Glutamatergic neuron (in vitro differentiated cells): ENCODE measurements at places on chromosomes 11 and 22. TPM values are rescaled to one million over a fixed set of nuclear protein-coding genes. Genes with fewer than 3 reads are reported as not detected.

DNA sequence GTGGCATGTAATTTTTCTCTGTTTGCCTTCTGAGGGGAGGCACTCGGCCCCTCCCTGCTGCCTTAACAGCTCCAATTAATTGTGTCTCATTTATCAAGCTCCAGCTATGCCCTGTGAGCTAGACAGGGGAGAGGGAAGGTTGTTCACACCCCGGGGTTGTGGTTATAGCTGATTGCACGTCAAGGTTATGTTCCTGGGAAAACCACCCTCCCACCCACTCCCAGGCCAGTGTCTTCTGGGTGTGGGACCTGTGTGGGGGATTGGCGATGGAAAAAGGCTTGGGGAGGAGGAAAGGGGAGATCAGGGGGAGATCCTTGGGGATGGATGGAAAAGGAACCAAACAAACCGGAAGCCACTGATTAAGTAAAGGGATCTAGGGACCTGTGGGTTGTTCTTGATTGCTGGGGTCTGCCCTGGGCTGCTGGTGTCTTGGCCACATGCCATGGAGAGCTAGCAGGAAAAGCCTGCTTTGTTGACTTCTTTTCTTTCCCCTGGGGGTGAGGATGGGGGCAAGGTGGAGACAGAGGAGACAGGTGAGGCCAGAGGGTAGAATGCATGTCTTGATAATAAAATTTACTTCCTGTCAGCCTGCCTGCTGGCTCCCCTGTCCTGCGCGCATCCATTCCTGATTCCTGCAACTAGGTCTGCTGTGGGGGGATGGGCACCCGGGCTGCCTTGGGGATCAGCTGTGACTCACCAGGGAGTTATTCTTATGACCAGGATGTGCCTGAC, 13.5 kb upstream of the SORL1-AS1 start:
- DNase-seq = peak; percentile 73
- H3K4me3 ChIP-seq = peak overlapping the region; percentile 1
- H3K4me1 ChIP-seq = peaks cover 19% of the 10 kb centered on the region
- no peaks in the 10 kb centered on the region for H3K36me3 ChIP-seq
- H3K27ac ChIP-seq = peak overlapping the region; percentile 19
- peaks cover 2% of the 10 kb centered on the region for H3K27me3 ChIP-seq

GRCh38 chr11:68355471-68355870, 43.1 kb downstream of the LRP5 start:
- peaks cover 16% of the 10 kb centered on the region for H3K27me3 ChIP-seq
- H3K27ac ChIP-seq = no peak overlapping the region
- H3K4me3 ChIP-seq = no peak overlapping the region
- H3K36me3 ChIP-seq = peaks cover 4% of the 10 kb centered on the region

DNA sequence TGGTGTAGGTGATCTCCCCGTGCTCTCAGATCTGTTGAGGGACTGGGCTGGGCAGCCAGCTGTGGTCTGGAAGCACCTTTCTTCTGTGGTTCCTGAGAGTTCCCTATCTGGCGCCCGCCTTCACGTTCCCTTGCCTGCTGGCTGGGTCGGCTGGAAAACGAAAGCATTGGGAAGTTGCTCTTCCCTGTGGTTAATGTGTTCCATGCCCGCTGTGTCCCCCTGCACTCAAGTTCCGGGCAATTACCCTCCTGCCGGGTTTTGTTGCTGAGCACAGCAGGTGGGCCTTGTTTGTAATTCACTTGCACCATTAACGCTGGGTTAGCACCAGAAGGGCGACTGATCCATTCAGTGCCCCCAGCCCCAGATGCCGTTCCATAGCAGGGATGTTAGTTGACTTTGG, 134.1 kb downstream of the GRIK4 start:
- H3K27ac ChIP-seq = no peak overlapping the region
- DNase-seq = no peak
- H3K4me3 ChIP-seq = no peak overlapping the region
- no peaks in the 10 kb centered on the region for H3K36me3 ChIP-seq

GRCh38 chr22:44667829-44668189, 34.2 kb upstream of the PRR5 start:
- DNase-seq = no peak
- H3K27me3 ChIP-seq = peaks cover 7% of the 10 kb centered on the region
- H3K27ac ChIP-seq = no peak overlapping the region

DNA sequence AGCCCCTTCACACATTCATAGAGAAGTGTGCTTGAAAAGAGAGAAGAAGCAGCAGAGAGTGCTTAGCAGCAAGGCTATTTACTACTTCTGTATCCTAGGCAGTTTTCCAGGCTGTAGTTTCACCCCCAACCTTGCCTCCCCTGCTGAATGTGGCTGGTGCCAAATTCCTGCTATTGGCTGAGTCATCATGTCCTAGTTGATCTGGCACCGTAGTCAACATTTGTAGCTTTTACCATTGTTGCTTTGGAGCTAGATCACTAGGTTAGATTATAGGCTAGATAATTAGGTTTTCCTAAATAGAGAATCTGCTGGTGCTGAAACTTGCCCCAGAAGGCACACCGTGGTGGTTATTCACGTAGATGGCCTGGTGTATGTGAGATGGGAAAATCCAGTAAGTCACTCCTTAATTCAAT, 32.7 kb downstream of the ARHGAP42 start:
- no peaks in the 10 kb centered on the region for H3K27me3 ChIP-seq
- no peaks in the 10 kb centered on the region for H3K36me3 ChIP-seq
- H3K4me1 ChIP-seq = peaks cover 48% of the 10 kb centered on the region
- no peak for DNase-seq
- H3K4me3 ChIP-seq = peak overlapping the region; percentile 75

DNA sequence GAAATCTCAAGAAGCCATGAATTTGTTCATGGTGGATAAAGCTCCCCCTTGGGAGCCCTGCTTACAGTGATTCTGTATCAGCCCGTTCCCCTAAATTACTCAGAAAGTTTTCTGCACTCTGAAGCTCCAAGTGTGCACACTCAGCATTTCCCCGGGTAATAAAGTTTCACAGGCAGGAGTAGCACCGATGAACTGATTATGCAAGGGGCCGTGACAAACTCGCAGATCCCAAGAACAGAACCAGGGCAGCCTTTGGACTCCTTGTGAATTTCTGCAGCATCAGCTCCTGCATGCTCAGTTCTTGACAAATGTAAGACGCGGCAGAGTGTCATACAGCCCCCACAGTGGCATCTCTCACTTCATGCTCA, 73.5 kb downstream of the COMMD9 start:
- H3K27me3 ChIP-seq = no peaks in the 10 kb centered on the region
- no peak overlapping the region for H3K4me3 ChIP-seq
- H3K4me1 ChIP-seq = peaks cover 30% of the 10 kb centered on the region
- peaks cover 9% of the 10 kb centered on the region for H3K36me3 ChIP-seq
- DNase-seq = no peak

GRCh38 chr11:126660761-126661425, 305.4 kb downstream of the ST3GAL4 start:
- H3K27ac ChIP-seq = no peak overlapping the region
- no peak overlapping the region for H3K4me3 ChIP-seq
- H3K4me1 ChIP-seq = peaks cover 1% of the 10 kb centered on the region
- H3K36me3 ChIP-seq = no peaks in the 10 kb centered on the region

DNA sequence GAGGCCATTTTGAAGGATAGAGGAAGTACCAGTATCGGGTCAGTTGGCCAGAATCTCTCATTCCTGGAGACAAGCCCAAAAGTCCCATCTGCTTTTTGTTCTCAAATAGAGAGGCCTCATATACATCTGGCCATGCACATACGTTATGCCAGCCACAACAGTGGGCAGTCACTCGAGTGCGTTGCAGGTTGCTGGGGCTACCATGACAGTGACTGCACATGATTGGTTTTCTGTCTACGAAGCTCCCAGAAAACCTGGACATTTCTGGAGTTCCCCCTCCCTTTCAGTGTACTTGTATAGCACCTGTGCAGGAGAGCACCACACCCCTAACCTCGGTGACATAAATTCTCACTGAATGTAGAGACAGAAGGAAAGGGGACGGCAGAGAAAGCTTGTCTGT, 62.1 kb downstream of the C22orf31 start:
- H3K27me3 ChIP-seq = no peaks in the 10 kb centered on the region
- H3K4me3 ChIP-seq = no peak overlapping the region
- H3K4me1 ChIP-seq = peaks cover 5% of the 10 kb centered on the region

GRCh38 chr11:131760091-131761061, 390.0 kb downstream of the NTM start:
- peaks cover 7% of the 10 kb centered on the region for H3K4me1 ChIP-seq
- no peaks in the 10 kb centered on the region for H3K27me3 ChIP-seq
- no peaks in the 10 kb centered on the region for H3K36me3 ChIP-seq
- peak; percentile 27 for DNase-seq
- no peak overlapping the region for H3K27ac ChIP-seq

- no peaks in the 10 kb centered on the region for H3K27me3 ChIP-seq
- no peaks in the 10 kb centered on the region for H3K36me3 ChIP-seq
- H3K4me3 ChIP-seq = no peak overlapping the region
Observed at GRCh38 chr11:34331736-34332135, 26.1 kb downstream of the ABTB2 start.

GRCh38 chr11:26571861-26572654, at the start of gene MUC15:
MUC15 (minus strand) TSS chr11:26572263; CDS start chr11:26567094, 5,169 bp downstream.
- H3K4me1 ChIP-seq = peaks cover 13% of the 10 kb centered on the region
- no peaks in the 10 kb centered on the region for H3K27me3 ChIP-seq
- no peaks in the 10 kb centered on the region for H3K36me3 ChIP-seq
- no peak for DNase-seq
- H3K27ac ChIP-seq = peak within 1 kb of the TSS; percentile 72
- no peak within 1 kb of the TSS for H3K4me3 ChIP-seq

GRCh38 chr22:44307509-44308169, 5.1 kb downstream of the SHISAL1 start:
- H3K4me1 ChIP-seq = peaks cover 5% of the 10 kb centered on the region
- peaks cover 10% of the 10 kb centered on the region for H3K27me3 ChIP-seq
- H3K4me3 ChIP-seq = no peak overlapping the region
- DNase-seq = no peak
- H3K27ac ChIP-seq = no peak overlapping the region

GRCh38 chr22:45629469-45630089, 42.1 kb upstream of the ATXN10 start:
- H3K4me1 ChIP-seq = peaks cover 11% of the 10 kb centered on the region
- no peak overlapping the region for H3K4me3 ChIP-seq
- H3K27ac ChIP-seq = no peak overlapping the region
- H3K36me3 ChIP-seq = no peaks in the 10 kb centered on the region
- peak; percentile 33 for DNase-seq

GRCh38 chr11:125990244-125990643, 44.4 kb downstream of the VSIG10L2 start:
- no peaks in the 10 kb centered on the region for H3K27me3 ChIP-seq
- peaks cover 5% of the 10 kb centered on the region for H3K36me3 ChIP-seq
- H3K27ac ChIP-seq = no peak overlapping the region
- peaks cover 4% of the 10 kb centered on the region for H3K4me1 ChIP-seq
- DNase-seq = no peak

- no peak for DNase-seq
- no peaks in the 10 kb centered on the region for H3K36me3 ChIP-seq
- no peaks in the 10 kb centered on the region for H3K27me3 ChIP-seq
- H3K27ac ChIP-seq = no peak overlapping the region
- H3K4me1 ChIP-seq = peaks cover 7% of the 10 kb centered on the region
- no peak overlapping the region for H3K4me3 ChIP-seq
Observed at GRCh38 chr11:91972665-91973266, 251.9 kb upstream of the FAT3 start.

DNA sequence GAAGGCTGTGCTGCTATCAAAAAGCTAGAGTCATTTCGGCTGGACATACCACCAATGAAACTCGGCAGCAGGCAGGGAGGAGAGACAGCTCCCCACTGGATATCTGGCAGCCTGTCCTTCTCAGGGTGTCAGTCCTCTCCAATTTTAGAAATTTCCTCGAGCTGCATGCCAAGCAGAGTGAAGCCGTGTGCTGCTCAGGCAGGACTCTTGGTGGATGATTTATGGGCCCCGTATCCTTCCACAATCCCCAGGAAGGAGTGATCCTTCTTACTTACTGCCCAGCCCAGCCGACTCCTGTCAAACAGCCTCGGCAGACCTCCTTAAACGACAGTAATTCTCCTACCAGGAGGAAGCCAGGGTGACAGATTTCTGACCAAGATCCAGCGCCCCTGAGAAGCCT, 410.4 kb downstream of the TENM4 start:
- no peaks in the 10 kb centered on the region for H3K27me3 ChIP-seq
- no peak overlapping the region for H3K4me3 ChIP-seq
- H3K36me3 ChIP-seq = no peaks in the 10 kb centered on the region
- no peak for DNase-seq
- no peak overlapping the region for H3K27ac ChIP-seq
- H3K4me1 ChIP-seq = peaks cover 18% of the 10 kb centered on the region

- peaks cover 5% of the 10 kb centered on the region for H3K36me3 ChIP-seq
- H3K4me1 ChIP-seq = peaks cover 4% of the 10 kb centered on the region
- H3K27ac ChIP-seq = no peak overlapping the region
- no peak overlapping the region for H3K4me3 ChIP-seq
- H3K27me3 ChIP-seq = no peaks in the 10 kb centered on the region
Observed at GRCh38 chr11:129960216-129961214, 42.1 kb downstream of the PRDM10 start.

DNA sequence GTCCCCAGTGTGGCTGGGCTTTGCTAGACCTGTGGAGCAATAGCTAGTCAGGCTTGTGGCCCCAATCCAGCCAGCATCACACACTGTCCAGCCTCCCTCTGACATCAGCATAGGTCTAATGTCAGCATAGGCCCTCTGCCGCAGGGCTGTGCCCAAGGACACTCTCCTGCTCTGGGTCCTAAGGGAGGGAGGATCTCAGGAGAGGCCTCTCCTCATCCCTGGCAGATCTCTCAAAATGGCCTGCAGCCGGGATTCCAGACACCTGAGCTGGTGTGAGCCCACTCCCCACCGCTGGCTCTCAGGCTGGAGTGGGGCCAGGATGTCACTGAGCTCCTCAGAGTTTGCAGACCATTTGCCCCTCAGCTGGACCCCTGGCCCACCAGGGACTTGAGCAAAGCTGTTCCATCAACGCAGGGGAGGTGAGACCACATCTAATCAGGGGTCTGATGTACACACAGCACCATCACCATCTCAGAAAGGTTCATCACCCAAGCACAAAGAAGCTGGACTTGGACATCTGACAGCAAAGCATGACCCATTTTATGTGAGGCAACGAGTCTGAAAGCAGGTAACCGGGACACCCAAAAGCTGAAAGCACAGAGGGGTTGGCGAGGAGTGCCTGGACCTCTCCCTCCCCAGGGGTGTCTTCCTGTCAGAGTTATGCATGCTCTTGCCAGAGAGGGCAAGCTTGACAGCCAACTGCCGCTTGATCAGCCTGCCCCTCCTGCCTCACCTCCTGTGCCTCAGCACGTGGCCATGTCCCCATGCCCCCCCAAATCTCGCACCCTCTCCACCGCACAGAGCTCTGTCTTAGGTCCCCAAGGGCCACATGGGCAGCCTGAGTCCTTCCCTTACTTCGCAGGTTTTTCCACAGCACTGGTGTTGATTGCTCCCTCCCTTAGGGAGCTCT, 69.7 kb upstream of the SEPTIN5 start:
- no peaks in the 10 kb centered on the region for H3K4me1 ChIP-seq
- peaks cover 8% of the 10 kb centered on the region for H3K36me3 ChIP-seq
- no peak overlapping the region for H3K4me3 ChIP-seq
- H3K27ac ChIP-seq = no peak overlapping the region

- H3K4me1 ChIP-seq = peaks cover 23% of the 10 kb centered on the region
- no peaks in the 10 kb centered on the region for H3K36me3 ChIP-seq
- no peak overlapping the region for H3K4me3 ChIP-seq
Observed at GRCh38 chr11:121460941-121461514, 8.3 kb upstream of the SORL1-AS1 start.

GRCh38 chr22:47167056-47167455, 404.6 kb downstream of the TBC1D22A start:
- peaks cover 5% of the 10 kb centered on the region for H3K4me1 ChIP-seq
- no peak overlapping the region for H3K27ac ChIP-seq
- DNase-seq = no peak
- H3K36me3 ChIP-seq = peaks cover 11% of the 10 kb centered on the region

Gene CDC42EP1
- total RNA-seq = 2.1 TPM

Gene MCHR1
- 1.7 TPM for total RNA-seq

Gene TRIM66
- total RNA-seq = 59.5 TPM

Gene BATF2
- not detected for total RNA-seq

Gene KRTAP5-2
- total RNA-seq = not detected

Gene ACTN3
- total RNA-seq = 2.0 TPM

Gene PARVB
- total RNA-seq = 7.7 TPM
